ENCODE measurements at places on chromosomes 6 and 20. TPM values are rescaled to one million over a fixed set of nuclear protein-coding genes. Genes with fewer than 3 reads are reported as not detected.

The TRIM15 gene
- not detected for polyA plus RNA-seq

The EPPIN gene
- not detected for polyA plus RNA-seq

The ADGRF1 gene
- 0.35 TPM for polyA plus RNA-seq

The BPIFB1 gene
- not detected for polyA plus RNA-seq

The KIFC1 gene
- polyA plus RNA-seq, result not detected

The PTPRA gene
- 48.7 TPM for polyA plus RNA-seq

The BNIP5 gene
- 0.07 TPM for polyA plus RNA-seq

The TBXT gene
- not detected for polyA plus RNA-seq

The PAX1 gene
- 0.53 TPM for polyA plus RNA-seq

The L3MBTL1 gene
- 9.0 TPM for polyA plus RNA-seq

The ETV7 gene
- polyA plus RNA-seq, result not detected

The PTPRT gene
- polyA plus RNA-seq, result 0.57 TPM

The QRSL1 gene
- 14.2 TPM for polyA plus RNA-seq

The DNMT3B gene
- polyA plus RNA-seq, result 3.4 TPM

The EFCAB8 gene
- polyA plus RNA-seq, result 0.07 TPM

The DDX43 gene
- polyA plus RNA-seq, result 0.62 TPM

The TMEM244 gene
- polyA plus RNA-seq, result not detected
